ENCODE measurements at places on chromosomes 6 and 20.
A peak's percentile ranks its signal among the peaks of the same experiment; 100 is the strongest.

GRCh38 chr6:23319582-23319981 lies 750.2 kb downstream of the HDGFL1 start:
- no peak for DNase-seq

GRCh38 chr20:1332749-1333300 lies 3.9 kb upstream of the SDCBP2 start:
- DNase-seq = no peak

- DNase-seq = no peak
These were observed 93.3 kb upstream of the MYLIP start for GRCh38 chr6:16035488-16036080.

- no peak for DNase-seq
These were observed 110.4 kb downstream of the SYCP2 start for GRCh38 chr20:59823030-59823423.

DNA sequence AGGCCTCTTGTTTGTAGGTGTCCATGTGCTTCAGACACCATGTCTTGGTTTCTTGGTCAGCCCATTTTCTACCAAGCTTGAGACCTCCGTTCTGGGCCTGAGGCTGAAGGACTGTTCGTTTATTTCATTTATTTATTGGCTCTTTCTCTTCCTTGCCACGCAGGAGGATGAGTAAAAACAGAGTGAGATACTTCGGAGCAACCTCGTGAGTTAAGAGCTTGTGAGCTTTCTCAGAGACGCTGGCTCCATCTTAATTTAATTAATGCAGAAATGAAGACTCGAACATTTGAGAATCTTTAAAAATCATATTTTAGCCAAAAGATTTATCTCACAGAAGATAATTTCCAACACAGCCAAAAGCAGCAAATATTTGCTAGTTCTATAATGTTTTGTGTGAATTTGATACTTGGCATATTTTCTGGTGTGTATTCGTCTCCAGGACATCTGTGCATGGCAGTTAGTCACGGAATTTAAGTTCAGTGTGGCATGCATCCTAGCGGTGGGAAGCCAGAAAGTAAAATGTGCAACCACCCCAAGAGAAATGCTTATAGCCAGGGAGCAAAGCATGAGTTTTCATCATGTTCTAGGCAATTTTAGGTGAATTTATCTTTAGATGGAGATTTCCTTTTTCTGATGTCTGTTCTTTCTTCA lies 76.0 kb downstream of the THBS2 start:
- no peak for DNase-seq

- no peak for DNase-seq
These were observed 397 bp downstream of the WDR27 start for GRCh38 chr6:169701311-169701953.

GRCh38 chr20:43238833-43239232 lies 49.1 kb upstream of the PTPRT start:
- no peak for DNase-seq

- no peak for DNase-seq
These were observed 93.2 kb downstream of the MMS22L start for GRCh38 chr6:97189767-97190166.

DNA sequence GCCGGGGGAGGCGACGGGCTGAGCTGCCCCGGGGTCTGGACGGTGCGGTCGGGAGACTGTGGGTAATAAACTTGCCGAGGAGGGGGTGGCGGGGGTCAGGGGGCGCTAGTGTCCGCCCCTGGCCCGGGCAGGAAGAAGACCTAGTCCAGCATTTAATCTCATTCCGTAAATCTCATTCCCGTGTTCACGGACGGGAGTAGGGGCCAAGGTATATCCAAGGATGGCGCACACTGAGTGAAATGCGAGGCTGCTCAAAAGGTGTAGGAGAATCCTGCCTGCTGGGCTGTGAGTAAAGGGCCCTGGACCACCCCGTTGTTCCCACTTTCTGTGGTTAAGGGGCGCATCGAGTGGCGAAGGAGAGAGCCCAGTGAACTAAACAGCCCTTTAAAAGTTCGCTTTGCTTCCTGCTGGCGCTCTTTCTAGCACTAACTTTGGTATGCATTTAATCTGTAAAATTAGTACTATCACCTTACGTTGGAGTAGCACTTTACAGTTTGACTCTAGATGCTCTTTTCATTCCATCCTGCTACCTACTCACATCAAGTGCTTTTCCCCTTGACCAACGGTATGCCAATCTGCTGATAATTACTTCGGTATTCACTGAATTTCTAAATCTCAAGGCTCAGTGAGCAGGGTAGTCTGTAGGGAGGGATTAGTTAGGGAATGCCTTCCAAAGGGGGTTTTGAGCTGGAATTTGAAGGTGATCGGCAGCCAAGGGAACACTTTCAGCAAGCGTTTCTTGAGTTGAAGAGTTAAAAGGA lies 730 bp downstream of the PARD6B start:
- no peak for DNase-seq

DNA sequence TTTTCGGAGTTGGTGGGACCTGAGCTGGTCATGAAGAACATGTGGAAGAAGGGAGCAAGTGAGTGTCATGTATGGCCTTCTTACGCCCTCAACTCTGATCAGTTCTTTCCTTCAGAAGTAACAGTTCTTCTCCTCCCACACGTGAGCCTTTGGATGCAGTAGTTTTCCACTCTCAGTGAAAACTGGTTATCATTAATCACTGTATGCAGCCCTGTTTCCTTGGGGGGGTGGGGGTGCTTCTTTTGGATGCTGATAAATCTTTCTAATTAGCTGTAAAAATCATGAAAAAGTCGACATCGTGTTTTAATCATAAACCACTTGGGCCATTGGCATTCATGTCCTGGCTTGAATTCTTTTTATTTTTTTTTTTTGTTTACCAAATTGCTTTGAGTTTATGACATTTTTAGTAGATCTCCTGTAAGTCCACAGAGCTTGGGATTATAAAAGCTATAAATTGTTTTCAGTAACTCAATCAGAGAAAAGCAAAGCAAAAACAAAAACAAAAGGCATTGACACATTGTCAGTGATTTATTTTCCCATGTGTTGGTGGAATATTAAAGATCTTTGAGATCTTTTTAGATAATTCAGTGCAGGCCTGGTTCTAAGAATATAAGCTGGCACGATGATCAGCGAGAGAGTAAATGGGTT lies 84.8 kb downstream of the TRMT11 start:
- no peak for DNase-seq

DNA sequence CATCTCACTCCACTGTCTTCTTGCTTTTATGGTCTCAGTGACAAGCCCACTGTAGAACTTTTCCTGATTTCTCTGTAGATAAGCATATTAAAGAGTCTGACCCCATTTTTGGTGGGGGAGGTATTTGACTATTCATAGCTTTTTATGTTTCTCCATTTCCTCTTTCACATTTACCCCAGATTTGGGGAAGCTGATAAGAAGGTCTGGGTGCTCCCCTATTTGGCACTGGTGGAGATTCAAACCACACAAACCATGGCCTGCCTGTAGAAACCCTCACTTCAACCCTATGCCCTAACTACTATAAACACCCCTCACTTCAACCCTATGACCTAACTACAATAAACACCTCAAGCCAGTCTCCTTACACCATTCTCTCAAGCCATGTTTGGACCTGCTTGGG lies 196.2 kb upstream of the SYNDIG1 start:
- DNase-seq = no peak

GRCh38 chr6:37078814-37079213 lies 73.4 kb downstream of the FGD2 start:
- no peak for DNase-seq

GRCh38 chr6:146851837-146852236 lies 253.1 kb downstream of the ADGB start:
- DNase-seq = peak; percentile 7

DNA sequence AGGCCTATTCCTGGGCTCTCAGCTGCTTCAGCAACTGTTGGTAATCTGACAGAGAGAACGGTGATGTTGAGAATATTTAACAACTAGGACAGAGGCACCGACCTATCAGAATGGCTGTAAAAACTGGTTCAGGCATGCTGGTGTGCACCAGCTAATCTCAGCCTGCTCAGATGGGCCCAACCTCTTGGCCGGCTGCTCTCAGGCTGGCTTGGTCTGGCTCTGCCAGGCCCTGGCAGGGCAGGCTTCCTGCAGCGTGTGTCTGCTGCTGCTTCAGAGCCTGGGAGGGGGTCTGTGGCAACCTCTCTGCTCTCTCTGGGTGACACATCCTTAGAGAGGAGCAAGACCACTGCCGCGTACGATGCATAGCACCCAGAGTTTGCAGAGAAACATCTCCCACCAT lies 4.8 kb downstream of the SLC2A12 start:
- DNase-seq = no peak

- no peak for DNase-seq
These were observed 178.1 kb upstream of the TCF21 start for GRCh38 chr6:133710826-133711225.

DNA sequence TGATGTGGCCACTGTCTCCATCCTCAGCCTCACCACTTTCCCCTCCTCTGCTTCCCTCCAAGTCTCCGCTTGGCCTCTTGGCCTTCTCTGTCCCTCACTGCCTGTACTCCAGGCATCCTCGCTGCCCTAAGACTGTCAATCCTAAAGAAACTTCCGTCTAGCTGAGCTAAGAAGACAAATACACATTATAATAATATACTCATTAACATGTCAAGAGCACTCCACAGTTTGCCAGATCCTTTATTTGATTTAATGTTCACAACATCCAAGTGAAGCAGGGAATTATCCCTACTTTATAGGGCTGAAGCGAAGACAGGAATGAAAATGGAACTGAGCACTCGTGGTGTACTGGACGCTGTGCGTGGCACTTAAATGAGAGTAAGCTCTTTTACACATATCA lies 72.4 kb upstream of the SLC22A23 start:
- DNase-seq = no peak

- DNase-seq = no peak
These were observed 84.9 kb downstream of the QRSL1 start for GRCh38 chr6:106714281-106714680.

- DNase-seq = no peak
These were observed 27.0 kb downstream of the CST9L start for GRCh38 chr20:23541330-23541729.

DNA sequence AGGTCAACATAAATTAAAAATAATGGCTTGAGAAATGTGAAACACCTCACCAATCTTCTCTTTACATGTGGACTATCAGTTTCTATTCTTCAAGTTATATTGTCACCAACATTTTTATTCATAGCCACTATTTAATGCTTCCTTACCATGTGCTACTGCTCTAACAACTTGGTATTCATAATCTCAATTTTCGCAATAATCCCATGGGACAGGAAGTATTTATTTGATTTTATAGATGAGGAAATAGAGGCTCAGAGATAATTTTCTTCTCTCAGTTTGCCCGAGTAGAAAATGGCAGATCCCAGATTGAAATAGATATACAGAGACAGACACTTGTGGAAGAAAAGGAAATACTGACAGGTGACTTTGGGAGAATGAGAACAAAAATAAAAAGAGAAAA lies 66.6 kb downstream of the FAM83B start:
- no peak for DNase-seq

- no peak for DNase-seq
These were observed 7.4 kb upstream of the HEY2 start for GRCh38 chr6:125742024-125742423.

DNA sequence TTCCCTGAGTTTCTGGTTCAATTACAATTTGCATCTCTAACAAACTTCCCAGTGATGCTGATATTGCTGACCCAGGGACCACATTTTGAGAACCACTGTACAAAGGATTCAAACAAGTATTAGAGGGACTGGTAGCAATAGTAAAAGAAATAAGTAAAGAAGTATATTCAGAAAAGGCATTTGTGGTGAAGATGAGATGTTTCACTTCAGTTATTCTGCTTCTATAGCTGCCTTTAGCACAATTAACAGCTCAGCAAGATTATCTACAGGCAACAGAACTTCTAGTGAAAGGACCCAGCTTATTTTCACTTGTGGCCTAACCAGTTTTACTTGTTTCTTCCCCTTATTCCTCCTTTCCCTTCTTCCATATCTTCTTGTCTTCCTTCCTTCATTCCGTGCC lies 149.4 kb downstream of the PHF3 start:
- no peak for DNase-seq

GRCh38 chr6:2957696-2958330 lies 13.6 kb downstream of the SERPINB6 start:
- DNase-seq = no peak

DNA sequence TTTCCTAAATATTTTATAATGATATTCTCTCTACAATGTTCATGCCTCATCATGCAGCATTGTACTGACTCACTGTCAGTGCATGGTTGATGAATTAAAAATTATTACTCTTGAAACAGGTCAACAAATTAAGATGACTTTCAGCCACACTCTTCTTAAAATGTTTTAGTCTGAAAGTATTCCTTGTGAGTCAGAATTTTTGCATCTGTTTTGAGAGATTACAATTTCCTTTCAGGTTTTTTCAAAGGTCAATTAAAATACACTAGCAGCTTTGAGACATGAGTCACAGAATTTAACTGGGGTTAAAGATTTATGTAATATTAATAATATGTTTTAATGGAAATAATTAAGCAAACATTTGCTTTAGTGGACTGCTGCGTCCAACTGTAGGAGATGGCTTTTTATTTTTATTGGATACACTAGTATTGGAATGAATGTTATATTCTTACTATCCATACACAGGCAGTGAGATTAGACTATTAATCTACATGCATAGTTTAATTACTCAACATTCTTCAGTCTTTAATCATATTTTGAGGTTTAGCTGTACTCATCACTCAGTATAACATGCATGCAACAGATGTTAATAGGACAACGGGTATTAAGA lies 9.7 kb downstream of the COL12A1 start:
- no peak for DNase-seq

DNA sequence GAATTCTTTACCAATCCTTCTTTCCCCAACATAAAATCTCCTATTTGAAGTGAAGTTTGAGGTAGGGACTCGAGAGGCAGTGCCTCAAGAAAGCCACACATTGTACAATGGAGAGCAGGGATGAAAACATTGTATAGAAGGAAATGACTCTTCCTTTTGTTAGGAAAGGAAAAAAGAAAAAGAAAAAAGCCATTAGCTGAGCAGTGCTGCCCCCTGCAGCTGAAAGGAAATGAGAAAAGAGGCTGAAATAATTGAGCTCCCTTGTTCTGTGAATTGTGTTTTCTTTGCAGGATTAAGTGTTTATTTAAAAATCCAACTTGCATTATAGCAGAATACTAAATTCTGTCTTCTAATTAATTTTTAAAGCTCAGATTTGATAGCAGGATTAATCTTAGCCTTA lies 162.9 kb upstream of the SASH1 start:
- DNase-seq = no peak
